ENCODE measurements at places on chromosomes 13 and 19. TPM values are rescaled to one million over a fixed set of nuclear protein-coding genes. Genes with fewer than 3 reads are reported as not detected.
A peak's percentile ranks its signal among the peaks of the same experiment; 100 is the strongest.

The OR7D2 gene
- under 0.01 TPM for total RNA-seq

The GPR12 gene
- not detected for total RNA-seq

The VSTM2B gene
- total RNA-seq: not detected

The ZNF829 gene
- 2.0 TPM for total RNA-seq

DNA sequence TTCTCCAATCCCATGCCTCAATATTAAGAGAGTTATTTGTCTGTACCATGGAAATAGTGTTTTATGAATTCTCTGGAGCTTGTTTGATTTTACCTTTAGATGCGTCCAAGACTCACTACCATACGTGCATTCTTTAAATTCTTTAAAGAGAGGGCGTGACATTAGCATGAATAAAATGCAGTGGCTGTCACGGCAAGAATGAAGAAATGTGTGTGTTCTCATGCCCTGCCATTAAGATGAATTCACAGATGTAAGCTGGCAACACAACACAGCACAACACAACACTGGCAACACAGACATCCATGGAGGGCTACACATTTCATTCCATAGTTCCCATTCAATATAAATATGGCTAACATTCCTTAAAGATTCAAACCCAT lies 213.4 kb downstream of the ENOX1 start:
- DNase-seq: no peak

- DNase-seq: no peak
Measured at GRCh38 chr19:44455100-44455499, 6.8 kb upstream of the ZNF229 start.

- DNase-seq: no peak
Measured at GRCh38 chr19:31575846-31576335, 226.7 kb upstream of the TSHZ3 start.

- peak; percentile 68 for DNase-seq
Measured at GRCh38 chr13:45396533-45397095, 21.6 kb downstream of the SLC25A30 start.

DNA sequence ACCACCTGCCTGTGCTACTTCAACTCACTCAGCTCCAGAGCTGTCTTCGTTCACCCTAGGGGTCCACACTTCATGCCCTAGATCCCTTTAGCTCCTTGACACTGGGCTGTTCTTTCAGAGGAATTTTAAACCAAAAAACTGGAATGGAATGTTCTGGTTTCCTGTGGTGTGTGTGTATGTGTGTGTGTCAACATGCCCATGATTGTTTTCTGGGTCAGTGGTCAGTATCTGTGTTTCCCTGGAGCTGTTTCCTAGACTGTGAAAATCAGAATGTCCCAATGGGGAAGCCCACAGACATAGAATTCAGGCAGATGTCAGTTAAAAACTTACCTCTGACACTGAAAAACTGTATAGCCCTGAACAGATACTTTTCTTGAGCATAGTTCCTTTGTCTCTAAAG lies 1.3 kb downstream of the PMIS2 start:
- DNase-seq: peak; percentile 18

GRCh38 chr19:8526345-8527091 lies 12.6 kb upstream of the ZNF414 start:
- peak; percentile 94 for DNase-seq

- DNase-seq: peak; percentile 57
Measured at GRCh38 chr19:17757125-17757524, 5.8 kb downstream of the FCHO1 start.

GRCh38 chr13:22468045-22468444 lies 712.7 kb upstream of the SGCG start:
- no peak for DNase-seq

- no peak for DNase-seq
Measured at GRCh38 chr13:52869050-52869449, 20.6 kb upstream of the PCDH8 start.

DNA sequence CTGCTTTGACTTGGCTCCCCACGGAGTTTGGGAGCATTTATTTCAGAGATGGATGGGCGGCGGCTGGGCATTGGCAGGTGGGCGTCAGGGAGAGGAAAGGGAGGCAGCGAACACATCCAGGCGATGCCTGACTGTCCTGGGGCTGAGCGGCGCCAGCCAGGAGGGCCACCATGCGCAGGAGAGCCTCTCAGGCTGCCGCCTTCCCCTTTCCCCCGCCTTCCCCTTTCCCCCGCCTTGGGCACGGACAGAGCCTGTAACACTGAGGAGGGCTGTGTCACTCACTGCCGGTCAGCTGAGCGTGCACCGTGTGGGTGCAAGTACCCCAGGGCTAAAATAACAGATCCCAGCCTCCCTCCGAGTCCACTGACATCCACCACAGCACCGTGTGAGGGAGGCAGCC lies 11.4 kb downstream of the MCF2L start:
- DNase-seq: no peak

DNA sequence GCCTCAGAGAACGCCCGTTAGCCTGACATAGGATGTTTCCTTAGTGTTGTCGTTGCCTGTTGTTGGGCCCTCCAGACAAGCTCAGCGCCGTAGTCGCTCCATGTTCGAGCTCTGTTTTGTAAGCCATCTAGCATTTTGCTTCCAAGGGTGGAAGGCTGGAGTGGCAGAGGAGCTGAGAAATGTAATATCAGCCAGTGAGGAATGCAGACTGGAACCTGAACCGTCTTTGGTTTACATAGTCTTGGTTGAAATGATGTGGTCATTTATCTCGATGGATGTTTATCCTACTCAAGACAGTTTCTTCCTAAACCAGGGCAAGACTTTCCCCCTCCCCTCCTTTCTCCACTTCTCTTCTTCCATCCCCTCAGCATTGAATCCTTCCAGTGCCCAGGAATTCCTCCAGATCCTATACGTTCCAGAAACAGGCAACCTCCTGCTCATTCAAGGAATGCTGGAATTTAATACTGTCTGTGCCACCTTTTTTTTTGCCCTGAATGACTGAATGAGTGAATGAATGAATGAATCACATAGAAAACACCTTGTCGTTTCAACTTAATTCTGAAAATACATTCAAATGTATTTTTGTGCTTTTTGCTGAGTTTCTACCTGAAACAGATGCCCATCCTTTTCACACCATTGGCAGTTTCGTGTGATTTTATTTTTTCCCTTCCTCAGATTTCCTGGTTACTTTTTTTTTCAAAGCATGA lies 109.5 kb upstream of the MBNL2 start:
- DNase-seq: no peak

GRCh38 chr13:29810145-29810742 lies 40.2 kb downstream of the UBL3 start:
- no peak for DNase-seq
